AG04450 (cell line): ENCODE measurements at places on chromosomes 6 and 20.

DNA sequence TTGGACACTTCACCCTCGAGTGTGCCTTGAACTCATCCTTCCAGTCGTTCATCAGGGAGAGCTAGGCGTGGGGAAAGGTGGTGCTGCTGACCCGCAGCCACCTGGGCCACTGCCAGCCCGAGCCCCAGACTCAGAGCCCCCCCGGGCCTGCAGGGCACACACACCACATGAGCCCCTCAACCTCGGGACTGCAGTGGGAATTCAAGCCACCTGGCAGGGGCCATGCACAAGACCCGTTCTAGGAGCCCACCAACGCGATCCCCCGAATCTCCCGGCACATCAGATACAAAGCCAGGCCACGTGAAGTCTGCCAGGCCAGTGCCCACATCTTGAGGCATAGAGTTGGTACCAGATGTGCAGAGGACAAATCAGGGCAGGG is 2.8 kb downstream of the ZNF512B start:
- no peak for DNase-seq

DNA sequence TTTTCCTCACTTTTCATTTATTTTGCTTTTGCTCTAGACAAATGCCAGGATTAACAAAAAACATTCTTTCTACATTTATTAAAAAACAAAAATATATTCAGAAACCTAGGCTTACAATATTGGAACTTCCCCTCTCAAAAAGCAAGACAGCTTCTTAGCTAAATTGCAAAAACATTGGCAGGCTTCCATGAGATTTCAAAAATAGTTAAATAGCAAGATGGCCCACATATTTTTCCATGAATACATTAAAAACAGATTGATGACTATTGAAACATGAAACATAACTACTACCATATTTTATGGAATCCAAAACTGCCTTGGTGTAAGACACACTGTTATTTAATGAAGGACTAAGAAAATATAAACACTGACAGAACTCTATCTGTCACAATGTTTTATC is 92.0 kb downstream of the LY86 start:
- no peak for DNase-seq

DNA sequence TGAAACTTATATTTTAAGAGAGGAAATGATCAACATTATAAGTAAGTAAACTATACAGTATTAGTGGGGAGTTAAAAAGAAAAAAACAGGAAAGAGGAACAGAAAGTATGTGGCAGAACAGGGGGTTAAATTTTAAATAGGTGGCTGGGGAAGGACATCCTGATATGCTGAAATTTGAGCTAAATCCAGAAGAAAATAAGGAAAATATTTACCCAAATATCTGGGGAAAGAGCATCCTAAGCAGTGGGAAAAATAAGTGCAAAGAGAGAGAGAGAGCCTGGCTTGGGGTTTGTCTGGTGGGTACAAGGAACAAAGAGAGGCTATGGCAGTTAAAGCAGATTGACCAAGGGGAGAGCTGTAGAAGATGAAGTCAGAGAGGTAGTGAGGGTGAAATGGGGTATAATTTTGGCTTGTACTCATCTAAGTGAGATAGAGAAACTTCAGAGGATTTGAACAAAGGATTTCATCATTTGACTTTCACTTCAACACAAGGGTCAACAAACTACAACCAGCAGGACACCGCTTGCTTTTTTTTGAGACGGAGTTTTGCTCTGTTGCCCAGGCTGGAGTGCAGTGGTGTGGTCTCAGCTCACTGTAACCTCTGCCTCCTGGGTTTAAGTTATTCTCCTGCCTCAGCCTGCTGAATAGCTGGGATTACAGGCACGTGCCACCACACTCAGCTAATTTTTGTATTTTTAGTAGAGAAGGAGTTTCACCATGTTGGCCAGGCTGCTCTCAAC is 328.4 kb upstream of the CNR1 start:
- DNase-seq, result no peak

GRCh38 chr20:59787538-59787890 is 145.9 kb downstream of the SYCP2 start:
- DNase-seq, result no peak

DNA sequence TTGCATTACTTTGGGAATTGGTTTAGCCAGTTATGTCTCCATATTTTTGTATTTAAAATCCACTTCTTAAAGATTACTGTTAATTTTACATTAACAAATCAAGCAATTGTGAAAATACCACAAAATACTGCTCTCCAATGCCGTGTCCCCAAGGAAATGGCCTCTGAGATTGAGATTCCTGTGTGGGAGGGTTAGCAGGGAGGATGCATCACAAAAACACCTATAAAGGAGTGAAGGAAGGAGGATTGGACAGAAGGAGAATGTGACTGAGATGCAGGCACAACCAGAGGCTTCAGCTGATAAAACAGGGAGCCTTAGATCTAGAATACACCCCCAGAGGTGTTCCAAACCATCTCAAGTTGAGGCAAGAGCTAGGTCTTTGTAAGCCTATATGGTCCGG is 34.2 kb upstream of the NKAIN2 start:
- no peak for DNase-seq

GRCh38 chr6:158041788-158042187 is 60.1 kb downstream of the SYNJ2 start:
- DNase-seq, result no peak

GRCh38 chr6:42156638-42157037 is 14.2 kb upstream of the C6orf132 start:
- no peak for DNase-seq

- DNase-seq, result no peak
Observed at GRCh38 chr6:41640426-41640825, 2.2 kb downstream of the MDFI start.

- DNase-seq, result no peak
Observed at GRCh38 chr6:40556881-40557280, 30.3 kb downstream of the LRFN2 start.

DNA sequence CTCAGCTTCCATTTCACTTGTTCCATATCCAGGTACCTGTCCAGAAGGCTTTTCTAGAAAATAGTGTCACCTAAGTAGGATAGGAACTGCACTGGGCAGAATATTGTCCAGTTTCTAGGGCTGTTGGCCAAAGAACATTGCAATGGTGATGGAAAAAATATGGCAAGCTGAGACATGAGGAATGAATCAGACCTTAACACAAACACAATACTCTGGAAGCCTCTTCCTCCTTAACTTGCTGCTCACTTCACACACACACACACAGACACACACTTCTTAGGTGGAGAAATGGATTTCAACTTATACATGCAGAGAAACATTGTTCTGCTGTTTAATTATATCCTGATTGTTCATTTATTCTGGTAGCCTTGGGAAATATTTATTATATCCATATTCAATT is 203.0 kb upstream of the RGS17 start:
- DNase-seq, result no peak

GRCh38 chr6:144416773-144417172 is 131.6 kb downstream of the UTRN start:
- no peak for DNase-seq

DNA sequence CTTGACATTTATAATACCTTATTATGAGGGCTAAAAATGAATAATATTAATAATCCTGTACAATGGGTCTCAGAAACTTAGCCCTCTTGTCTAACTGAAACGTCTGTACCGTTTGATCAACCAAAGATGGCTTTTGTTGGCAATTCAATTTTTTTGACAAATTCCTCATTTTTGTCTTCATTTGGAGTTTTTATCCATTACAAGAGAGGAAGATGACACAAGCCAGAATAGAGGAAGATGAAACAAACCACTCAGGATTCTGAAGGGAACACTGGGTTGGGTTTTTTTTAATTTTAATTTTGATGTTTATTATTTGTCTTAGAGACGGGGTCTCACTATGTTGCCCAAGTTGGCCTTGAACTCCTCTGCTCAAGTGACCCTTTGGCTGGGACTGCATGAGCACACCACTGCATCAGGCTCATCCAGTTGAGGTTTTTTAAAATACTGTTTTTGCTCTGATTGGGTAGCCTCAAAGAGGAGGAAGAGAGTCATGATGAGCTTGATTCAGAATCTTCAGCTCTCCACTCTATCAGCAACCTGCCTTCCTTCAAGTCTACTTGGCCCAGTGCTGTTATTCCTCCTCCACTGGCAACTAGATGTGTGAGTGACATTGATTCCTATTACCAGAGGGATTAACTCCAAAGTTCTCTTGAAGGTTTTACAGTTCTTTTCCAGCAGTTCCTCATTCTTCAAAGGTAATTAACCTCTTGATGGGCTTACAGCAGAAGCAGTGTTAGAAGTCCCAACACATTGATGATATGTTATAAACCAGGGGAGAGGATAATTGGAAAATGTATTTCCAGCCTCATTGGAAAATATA is 71.3 kb downstream of the ATXN1 start:
- DNase-seq, result no peak

- no peak for DNase-seq
Observed at GRCh38 chr20:25496968-25497401, 88.3 kb downstream of the NINL start.

DNA sequence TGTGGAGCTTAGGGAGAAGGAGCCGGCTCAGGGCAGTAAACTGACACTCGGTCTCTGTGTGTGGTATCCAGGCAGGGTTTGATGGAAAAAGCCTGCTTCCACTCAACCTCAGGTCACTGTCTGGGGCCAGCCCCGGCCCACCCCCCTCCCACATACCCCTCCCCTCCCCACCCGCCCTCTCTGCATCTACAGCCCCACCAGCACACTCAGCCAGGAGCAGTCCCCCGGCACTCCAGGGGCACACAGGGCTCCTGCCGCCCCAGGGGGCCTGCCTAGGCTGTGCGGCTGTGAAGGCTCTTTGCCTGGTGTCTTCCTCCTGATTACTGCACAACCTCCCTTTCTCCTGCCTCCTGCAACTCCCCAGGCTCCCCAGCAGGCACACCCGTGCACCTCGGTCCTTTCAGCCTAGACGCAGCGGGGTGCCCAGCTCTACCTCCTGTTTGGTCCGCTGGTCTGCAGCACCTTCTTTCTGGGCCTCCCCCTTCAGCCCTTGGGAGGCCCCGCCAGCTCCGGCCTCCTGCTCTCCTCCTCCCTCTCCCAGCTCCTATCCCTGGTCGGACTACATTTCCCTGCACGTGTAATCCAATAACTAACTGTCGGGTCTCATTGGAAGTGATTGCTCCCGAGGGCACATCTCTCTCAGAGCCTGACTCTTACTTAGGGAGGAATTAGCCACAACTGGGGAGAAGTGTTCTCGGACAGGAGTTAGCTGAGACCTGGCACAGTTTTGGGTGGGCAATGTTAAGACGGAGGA is 1.3 kb upstream of the FOXF2 start:
- DNase-seq, result no peak

GRCh38 chr20:20407891-20408805 is 40.2 kb downstream of the INSM1 start:
- no peak for DNase-seq

DNA sequence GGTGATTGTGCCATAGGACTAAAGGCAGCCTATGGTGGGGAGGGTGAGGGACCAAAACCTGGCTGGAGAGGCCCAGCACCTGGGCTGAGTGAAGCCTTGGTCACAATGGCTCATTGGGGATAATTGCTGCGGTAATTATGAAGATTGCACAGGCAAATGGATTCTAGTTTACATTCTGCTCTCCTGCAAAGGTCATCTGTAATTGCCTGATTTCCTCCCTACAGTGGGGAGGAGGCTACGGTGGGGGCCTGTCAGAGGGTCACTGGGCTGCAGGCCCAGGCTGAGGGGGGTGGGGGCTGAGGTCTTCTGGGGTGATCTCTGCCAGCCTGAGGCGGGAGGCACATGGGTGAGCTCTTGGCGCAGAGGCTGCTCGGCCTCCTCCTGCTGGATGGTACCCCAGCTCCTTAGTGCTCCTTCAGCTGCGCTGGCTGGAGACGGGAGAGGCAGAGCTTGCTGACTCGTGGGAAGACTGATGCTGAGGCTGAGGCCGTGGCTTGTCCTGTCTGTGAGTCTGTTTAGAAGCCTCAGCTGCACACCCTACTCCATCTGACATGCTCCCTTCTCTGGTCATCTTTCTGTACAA is 30.3 kb downstream of the PACSIN1 start:
- DNase-seq, result no peak

DNA sequence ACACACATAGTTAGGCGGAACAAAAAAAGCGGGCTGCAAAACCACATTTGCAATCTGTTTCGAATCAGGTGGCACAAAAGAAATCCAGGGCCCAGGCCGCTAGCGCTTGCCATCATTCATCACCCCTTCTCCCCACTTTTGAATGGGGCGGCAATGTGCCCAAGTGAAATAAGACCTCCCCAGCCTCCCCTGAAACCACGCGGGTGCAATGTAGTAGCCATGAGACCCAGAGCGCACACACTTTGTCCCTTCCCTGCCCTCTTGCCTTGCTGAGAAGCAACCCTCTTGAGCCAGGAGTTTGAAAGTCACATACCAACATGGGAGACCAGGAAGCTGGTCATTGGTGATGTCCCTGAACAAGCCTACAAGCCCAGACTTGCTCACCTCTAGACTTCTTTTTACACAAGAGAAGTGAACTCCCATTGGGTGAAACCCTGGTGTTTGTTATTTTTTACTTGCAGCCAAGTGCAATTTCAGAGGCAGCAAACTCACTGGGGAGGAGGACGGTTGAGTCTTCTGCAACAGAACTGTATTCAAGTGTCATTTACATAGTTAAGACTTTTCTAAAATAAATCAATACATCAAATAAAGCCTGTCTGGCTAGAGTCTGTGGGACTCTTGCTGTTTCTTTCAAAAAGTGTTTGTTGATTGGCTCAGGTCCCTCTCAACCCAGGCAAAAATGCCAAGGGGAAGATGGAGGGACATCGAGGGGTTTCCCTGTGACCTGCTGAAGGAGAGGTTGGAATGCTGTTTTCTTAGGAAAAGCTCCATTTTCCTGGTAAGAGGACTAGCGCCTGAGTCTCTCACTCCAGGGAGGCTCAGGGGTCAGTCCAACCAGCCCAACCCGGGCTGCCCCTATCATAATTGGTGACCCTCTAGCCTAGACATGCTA is 138.1 kb upstream of the PTPN1 start:
- no peak for DNase-seq

DNA sequence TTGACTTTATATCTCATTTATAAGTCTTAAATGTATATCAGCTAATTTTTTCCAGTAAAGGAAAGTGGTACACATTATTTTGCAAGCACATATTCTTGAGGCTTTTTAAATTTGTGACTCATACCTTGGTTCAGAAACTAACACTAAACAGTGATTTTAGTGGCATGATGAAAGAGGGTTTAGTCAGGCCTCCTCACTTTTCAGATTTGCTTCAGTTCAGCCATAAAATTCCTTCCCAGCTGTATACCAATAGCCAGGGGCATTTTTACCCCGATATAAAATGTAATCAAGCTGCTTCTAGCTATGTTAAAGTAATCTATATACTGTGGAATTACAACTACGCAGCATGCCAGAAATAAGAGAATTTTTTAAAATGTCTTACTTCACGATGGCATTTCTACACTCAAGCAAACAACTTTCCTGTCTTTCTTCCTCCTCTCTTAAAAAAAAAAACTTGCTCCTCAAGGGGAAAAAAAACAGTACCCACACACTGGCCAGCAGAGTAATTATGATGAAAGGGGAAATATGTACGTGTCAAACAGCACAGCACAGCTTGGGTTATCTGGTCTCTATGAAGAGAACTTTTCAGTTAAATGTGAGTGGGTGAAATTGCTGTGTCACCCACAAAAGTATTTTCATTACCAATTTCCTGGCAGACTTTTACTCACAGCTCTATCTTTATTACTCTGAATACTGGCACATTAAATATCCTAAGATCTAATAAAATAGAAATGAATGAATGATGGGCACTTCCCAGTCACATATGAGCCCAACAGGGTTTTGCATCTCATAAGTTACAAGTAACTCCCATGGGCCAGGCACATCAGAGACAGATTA is 244.8 kb upstream of the TENT5A start:
- peak; percentile 56 for DNase-seq

- DNase-seq, result no peak
Observed at GRCh38 chr20:59253779-59254319, 46.6 kb upstream of the EDN3 start.
